Diencephalon (tissue), 1 donor: ENCODE measurements at places on chromosomes 1 and 21. TPM values are rescaled to one million over a fixed set of nuclear protein-coding genes. Genes with fewer than 3 reads are reported as not detected.

LEFTY2 gene
- 0.23 TPM for total RNA-seq

GGPS1 gene
- 33.9 TPM for total RNA-seq

CSF3R gene
- 4.6 TPM for total RNA-seq

GBP6 gene
- 0.69 TPM for total RNA-seq

RABGAP1L gene
- total RNA-seq, result 136 TPM

RAB13 gene
- 9.7 TPM for total RNA-seq

LRRC53 gene
- total RNA-seq, result 0.23 TPM
